Occipital lobe (tissue), 3 donors: ENCODE measurements at places on chromosomes 4 and X. TPM values are rescaled to one million over a fixed set of nuclear protein-coding genes. Genes with fewer than 3 reads are reported as not detected.

Gene HSFX2
- 2.0 TPM for total RNA-seq

Gene ZCCHC12
- total RNA-seq = 23.2 TPM

Gene DCAF8L2
- total RNA-seq = not detected

Gene ITGB1BP2
- 0.78 TPM for total RNA-seq

Gene SMIM10L2A
- 10.0 TPM for total RNA-seq

Gene PRDM5
- 17.2 TPM for total RNA-seq

Gene MGAT4D
- not detected for total RNA-seq

Gene SHROOM4
- total RNA-seq = 1.7 TPM

Gene DKK2
- 3.1 TPM for total RNA-seq

Gene CABS1
- total RNA-seq = not detected

Gene ETDB
- not detected for total RNA-seq

Gene SSX2
- total RNA-seq = not detected

Gene RBM41
- total RNA-seq = 29.9 TPM

Gene CPZ
- 3.9 TPM for total RNA-seq

Gene SFRP2
- total RNA-seq = 1.1 TPM

Gene FAM9C
- 0.31 TPM for total RNA-seq

Gene XG
- total RNA-seq = not detected

Gene TNIP3
- total RNA-seq = 0.47 TPM

Gene COL25A1
- 6.4 TPM for total RNA-seq
